ENCODE measurements at places on chromosomes 12 and 14.

DNA sequence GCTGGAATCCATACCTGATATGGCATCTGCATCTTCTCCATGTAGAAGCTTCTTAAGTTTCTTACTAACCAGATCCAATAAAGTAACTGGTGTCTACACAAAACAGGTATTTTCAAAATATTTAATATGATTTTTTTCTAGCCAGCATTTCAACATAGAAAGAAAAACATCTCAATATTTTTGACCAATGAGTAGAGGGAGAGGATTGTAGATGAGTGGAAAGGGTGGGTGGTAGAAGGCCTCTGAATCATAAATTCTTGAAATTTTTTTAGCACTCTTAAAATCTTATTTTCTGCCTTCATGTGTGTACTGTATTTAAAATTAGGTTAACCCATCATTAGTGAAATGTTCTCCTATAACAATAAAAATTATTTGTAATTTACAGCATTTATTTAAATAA, 18.0 kb downstream of the DEPDC4 start:
- DNase-seq, result no peak

DNA sequence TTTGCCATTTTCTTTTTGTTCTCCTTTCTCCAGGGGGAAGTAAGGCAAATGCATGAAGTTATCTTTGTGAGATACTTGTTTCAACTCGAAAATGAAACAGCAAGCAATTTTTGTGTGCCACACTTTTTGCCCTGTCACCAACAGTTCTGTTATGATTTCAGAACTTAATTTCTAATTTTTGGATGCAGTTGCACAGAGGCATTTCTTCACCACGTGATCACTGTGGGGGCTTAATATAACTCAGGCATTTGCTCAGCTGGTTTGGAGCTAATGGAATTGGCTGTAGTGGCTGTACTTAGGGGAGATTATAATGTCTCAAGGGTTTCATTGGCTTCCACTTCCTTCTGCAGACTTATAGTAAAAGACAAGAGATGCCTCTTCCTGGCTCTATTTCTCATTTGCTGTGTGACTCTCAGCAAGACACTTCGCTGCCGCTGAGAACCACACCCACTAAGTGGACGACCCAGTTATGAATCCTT, 452.4 kb downstream of the RAD51B start:
- DNase-seq, result no peak

- DNase-seq, result no peak
Measured at GRCh38 chr12:2391740-2392331, 339.0 kb downstream of the CACNA1C start.

DNA sequence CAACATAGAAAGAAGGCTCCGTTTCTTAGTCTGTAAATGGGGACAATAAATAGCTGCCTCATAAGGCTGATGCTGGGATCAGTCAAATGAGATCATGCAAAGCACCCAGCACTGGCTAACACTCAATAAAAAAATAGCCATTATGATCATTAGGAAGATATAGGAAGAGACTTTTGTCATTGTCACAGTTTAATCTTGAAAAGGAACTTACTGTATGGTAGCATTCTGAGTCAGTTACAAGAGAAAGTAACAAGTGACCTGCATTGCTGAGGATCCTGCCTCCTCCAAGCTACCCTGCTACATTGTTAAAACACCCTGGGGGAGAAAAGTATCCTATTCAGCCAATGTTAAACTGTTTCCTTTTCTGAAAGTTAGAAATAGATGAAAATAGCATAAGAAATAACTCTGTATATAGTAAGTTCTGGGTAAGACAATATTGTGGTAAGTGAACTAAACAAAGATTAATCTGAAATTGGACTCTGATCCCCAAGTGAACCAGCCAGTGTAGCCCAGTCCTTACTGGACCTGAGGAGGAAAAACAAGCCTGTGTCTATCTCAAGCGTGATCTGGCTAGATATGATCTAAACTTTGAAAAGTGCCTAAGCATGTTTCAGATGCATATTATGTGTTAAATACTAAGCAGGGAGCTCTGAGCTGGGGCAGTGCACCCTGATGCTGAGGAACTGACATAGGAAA, 3.6 kb upstream of the NUDT4 start:
- no peak for DNase-seq

- no peak for DNase-seq
Measured at GRCh38 chr14:32471181-32471580, 142.1 kb downstream of the AKAP6 start.

- no peak for DNase-seq
Measured at GRCh38 chr12:22255097-22255496, 79.4 kb downstream of the ST8SIA1 start.

- DNase-seq, result no peak
Measured at GRCh38 chr12:19916974-19917373, 451.4 kb upstream of the PDE3A start.

DNA sequence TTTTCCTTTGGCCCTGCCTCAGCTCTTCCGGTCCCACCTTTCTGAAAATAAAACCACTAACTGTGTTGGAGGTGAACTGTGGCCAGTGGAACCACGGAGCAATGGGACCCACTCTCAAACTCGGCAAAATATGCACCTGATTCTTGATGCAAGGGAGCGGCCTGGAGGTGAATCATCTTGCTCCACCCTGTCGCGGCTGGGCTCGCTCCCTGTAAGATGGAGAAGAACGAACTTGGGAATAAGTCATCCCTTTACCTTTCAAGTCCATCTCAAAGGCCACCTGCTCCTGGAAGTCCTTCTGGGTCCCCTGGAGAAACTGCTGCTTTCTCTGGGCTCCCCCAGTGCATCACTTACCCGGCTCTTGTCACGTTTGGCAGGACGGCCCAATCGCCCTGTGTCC, 309.9 kb downstream of the BCL11B start:
- DNase-seq, result no peak

DNA sequence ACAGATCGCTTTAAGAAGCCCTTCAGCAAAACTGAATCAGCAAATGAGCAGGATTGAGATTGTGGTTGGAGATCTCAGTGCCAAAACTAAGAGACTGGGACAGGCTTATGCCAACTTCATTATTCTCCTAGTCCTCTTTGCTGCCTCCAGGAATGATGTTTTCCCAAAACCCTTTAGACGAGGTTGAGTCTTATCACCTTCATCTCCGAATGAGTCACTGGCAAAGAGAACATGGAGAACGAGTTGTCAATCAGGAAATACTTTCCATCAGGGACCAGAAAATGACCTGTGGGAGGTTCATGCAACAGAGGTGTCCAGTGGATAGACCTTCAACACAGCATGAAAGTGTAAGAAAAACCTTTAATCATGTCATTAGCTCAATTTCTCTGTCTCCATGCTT, 461.5 kb downstream of the RMST start:
- DNase-seq, result no peak

DNA sequence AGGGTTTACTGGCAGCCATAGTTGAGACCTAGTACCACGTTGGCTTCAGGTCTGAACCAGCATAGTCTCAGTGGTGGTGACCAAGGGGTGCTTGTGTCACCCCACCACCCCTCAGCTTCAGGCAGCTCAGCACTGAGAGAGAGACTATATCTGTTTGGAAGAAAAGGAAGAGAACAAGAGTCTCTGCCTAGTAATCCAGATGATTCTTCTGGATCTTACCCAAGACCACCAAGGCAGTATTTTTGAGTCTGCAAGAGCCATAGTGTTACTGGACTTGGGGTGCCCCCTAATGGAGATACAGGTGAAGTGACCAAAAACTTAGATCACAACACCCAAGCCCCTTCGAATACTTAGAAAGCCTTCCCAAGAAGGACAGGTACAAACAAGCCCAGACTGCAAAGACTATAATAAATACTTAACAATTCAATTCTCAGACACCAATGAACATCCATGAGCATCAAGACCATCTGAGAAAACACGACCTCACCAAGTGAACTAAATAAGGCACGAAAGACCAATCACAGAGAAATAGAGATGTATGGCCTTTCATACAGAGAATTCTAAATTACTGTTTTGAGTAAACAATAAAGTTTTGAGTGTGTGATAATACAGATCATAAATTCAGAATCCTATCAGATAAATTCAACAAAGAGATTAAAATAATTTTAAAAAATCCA, 107.0 kb downstream of the HELB start:
- no peak for DNase-seq

GRCh38 chr12:116833474-116833873, 47.8 kb downstream of the HRK start:
- no peak for DNase-seq

DNA sequence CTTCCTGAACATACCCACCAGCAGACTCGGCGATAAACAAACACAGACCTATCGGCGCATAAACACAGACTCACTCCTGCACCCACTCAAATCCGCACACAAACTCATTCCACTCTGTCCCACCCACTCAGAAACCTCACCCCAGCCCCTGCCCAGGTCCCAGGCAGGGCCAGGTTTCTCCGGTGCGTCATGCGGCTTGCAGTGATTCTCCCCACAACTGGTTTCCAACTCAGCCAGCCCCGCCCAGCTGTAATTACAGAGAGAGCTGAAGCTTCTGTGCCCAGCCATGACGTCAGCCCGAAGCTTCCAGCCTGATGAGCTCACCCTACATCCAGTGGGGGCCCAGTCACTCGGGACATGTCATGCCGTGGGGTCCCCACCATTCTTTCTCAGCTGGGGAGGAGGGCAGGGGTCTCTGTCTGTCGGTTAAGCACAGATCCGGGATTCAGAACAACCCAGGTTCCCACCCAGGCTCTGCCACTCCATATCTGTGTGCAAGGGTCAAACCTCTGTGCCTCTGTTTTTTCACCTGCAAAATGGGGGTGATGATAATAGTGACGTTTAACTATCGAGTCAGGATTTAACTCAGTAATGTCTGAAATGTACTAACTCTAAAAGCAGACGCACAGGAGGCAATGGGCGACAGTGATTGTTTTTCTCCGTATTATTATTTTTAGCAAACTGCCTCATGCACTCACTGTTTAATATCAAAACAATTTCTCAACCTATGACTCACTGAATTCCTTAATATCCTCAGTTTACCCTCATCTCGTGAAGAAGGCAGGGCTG, 2.3 kb upstream of the HSPB8 start:
- no peak for DNase-seq

GRCh38 chr14:64746298-64747250, 42.4 kb downstream of the PLEKHG3 start:
- no peak for DNase-seq

- DNase-seq, result no peak
Measured at GRCh38 chr14:83977583-83977982, 1552.4 kb upstream of the FLRT2 start.

GRCh38 chr12:43969882-43970281, 134.0 kb downstream of the TMEM117 start:
- no peak for DNase-seq

- DNase-seq, result no peak
Measured at GRCh38 chr14:84584511-84584910, 945.4 kb upstream of the FLRT2 start.

DNA sequence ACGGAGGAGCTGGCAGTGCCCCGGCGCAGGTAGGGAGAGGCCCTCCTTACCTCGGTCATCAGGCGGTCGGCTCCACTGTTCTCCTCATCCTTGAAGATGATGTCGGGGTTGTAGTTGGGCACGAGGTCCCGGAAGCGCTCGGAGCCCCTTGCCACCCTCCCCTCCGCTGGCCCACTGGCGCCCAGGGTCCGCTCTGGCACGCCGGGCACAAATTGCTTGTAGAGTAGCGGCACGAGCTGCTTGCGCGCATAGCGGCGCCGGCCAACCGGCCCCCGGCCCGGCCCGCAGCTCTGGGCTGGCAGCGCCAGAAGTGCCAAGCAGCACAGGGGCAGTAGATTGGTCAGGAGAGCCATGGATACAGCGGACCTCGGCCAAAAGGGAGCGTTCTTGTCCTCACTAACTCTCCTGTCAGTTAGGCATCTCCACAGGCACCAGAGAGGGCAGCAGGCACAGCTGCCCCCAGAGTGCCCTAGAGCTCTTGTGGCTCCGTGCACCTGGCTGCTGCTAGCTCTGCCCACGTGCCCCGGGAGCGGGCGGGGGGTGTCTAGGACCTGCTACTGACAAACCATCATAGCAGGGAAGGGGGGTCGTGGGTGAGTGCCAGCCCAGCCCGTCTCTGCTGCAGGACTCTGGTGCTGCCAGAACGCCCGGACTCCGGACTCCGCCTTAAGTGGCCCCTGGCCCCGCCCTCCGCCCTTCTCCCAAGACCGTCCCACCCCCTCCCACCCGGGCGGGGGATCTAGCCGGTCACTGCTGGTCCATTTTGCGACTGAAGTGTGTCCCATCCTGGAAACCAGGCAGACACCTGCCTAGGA, at the start of gene DHH:
Gene DHH (minus strand): TSS at position 642 of the 815 bp plus-strand sequence. CDS start 289 bp downstream, at position 353.
- no peak for DNase-seq

Data from SIG-M5 (cell line).